ENCODE measurements at places on chromosomes 12 and 14.
A peak's percentile ranks its signal among the peaks of the same experiment; 100 is the strongest.

- DNase-seq = no peak
Measured at GRCh38 chr12:125873016-125873415, 807.8 kb downstream of the AACS start.

DNA sequence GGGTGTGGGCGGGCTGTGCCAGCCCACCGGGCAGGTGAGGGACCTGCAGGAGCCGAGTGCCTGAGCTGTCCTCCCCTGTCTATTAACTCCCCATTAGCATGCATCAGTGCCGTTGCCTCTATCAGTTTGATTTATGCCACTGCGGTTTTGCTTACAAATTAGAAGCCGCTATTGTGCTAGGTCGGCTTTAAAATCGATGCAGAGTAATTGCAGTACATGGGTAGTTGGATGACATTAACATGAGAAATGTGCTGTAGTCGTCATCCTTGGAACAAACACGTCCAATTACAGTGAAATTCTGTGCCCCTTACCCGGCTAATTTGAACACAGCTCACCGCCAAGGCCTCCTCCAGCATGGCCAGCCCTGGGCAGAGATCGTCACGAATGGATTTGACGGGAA is 145.8 kb downstream of the TSPAN9 start:
- no peak for DNase-seq

GRCh38 chr12:113005762-113006161 is 27.4 kb downstream of the OAS2 start:
- DNase-seq = no peak

DNA sequence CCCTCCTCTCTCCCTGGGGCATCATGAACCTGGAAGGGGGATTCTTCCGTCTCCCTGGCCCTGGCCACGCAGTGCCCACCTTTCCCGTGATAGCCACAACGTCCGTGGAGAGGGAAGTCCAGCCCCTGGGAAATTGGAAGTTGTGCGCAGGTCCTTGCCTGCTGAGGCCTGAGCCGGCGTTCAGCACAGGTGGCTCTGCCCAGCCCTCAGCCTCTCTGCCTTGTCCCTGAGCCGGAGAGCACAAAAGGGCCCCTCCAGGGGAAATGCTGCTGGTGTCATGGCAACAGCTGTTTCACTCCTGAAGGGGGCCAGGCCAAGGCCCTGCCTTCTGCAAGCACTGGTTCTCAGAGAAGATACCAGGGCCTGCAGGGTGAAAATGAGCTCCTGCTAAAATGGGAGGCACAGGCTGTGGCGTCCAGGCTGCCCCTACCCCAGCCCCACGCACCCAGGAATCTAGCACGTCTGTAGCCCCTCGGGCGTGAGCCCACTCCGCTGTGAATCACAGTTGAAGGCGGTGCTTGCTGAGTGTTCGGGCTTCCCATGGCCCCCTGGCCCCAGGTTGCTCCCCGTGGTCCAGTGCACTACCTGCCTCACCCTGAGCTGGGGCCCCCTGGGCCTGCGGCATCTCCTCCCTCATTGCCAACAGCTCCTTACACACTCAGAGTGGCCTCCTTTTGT is 149.4 kb downstream of the ADGRD1 start:
- DNase-seq = no peak

DNA sequence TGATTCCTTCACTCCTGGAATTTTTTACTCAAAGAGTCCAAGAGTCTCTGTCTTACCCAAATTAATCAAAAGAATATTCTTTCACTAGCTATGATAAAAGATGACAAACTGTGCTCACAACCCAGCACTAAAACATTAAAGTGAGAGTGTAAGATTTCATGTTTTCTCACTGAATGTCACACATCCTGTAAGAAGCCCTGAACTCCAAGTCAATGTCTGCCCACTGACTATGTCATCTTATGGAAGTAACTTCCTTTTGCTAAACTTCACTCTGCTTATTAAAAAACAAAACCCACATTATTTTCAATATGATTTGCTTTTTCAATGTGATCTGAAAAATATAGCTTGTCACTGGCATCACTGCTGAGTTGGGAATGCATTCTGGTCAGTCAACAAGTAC is 15.6 kb downstream of the SPRING1 start:
- DNase-seq = no peak

- DNase-seq = peak; percentile 44
Measured at GRCh38 chr12:10140001-10140400, 10.0 kb upstream of the CLEC7A start.

DNA sequence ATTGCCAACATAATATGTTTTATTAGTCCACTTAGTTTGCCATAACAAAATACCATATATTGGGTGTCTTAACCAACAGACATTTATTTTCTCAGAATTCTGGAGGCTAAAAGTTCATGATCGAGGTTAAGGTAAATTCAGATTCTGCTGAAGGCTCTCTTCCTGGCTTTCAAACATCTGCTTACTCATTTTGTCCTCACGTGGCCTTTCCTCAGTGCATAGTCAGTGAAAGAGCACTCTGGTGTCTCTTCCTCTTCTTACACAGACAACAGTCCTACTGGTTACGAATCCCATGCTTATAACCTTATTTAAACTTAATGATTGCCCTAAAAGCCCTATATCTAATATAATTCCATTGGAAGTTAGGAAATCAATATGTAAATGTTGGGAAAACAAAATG is 479.7 kb downstream of the FSCB start:
- DNase-seq = no peak

GRCh38 chr14:75720116-75720515 is 59.1 kb downstream of the TTLL5 start:
- DNase-seq = no peak

All from fibroblast of gingiva (primary cell).